ENCODE measurements at places on chromosomes 5 and 9. TPM values are rescaled to one million over a fixed set of nuclear protein-coding genes. Genes with fewer than 3 reads are reported as not detected.

PFN3 gene
- not detected for total RNA-seq

ADAMTS6 gene
- total RNA-seq, result 12.7 TPM

SPINK5 gene
- not detected for total RNA-seq

QRFP gene
- total RNA-seq, result not detected

DBH gene
- total RNA-seq, result not detected

CER1 gene
- total RNA-seq, result not detected

SEMA6A gene
- total RNA-seq, result 1.4 TPM

DOK3 gene
- 0.34 TPM for total RNA-seq

LURAP1L gene
- 26.5 TPM for total RNA-seq

TAF11L5 gene
- total RNA-seq, result not detected

TRPM6 gene
- not detected for total RNA-seq

CSF2 gene
- not detected for total RNA-seq

B4GALT1 gene
- 95.2 TPM for total RNA-seq

FOXD4L5 gene
- total RNA-seq, result 0.94 TPM

CARTPT gene
- not detected for total RNA-seq

NME5 gene
- 1.2 TPM for total RNA-seq

BAAT gene
- total RNA-seq, result not detected

PCDHGA8 gene
- total RNA-seq, result 1.4 TPM

IL13 gene
- total RNA-seq, result not detected

MOB3B gene
- 0.09 TPM for total RNA-seq

FGD3 gene
- total RNA-seq, result not detected

ZBTB5 gene
- 7.2 TPM for total RNA-seq

FANCG gene
- 11.2 TPM for total RNA-seq

ZFP37 gene
- 0.58 TPM for total RNA-seq

RANBP17 gene
- 4.7 TPM for total RNA-seq

OR1J2 gene
- total RNA-seq, result not detected

ENC1 gene
- total RNA-seq, result 12.7 TPM

TTC33 gene
- 6.1 TPM for total RNA-seq

Measured in pericardium fibroblast (primary cell).